ENCODE measurements at places on chromosomes 2 and 18. TPM values are rescaled to one million over a fixed set of nuclear protein-coding genes. Genes with fewer than 3 reads are reported as not detected.

The CDH2 gene
- 53.3 TPM for polyA plus RNA-seq

The CAPN14 gene
- 0.07 TPM for polyA plus RNA-seq

DNA sequence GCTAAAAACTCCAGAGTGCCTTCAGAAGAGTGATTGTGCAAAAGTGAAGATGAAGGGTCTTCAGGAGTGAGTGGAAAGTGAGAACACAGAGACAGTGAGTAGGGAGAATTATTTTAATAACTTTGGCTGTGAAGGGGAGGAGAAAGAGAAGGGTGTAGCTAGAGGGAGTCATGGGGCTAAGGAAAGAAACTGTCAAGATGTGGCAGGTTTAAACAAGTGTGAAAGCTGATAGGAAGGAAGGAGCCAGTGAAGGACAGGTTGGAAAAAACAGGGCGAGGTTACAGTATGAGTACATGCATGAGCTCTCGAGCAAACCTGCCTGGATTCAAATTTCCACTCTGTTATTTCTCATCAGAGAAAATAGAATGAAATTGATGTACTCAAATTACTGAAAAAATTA lies 17.8 kb downstream of the IL1F10 start:
- no peaks in the 10 kb centered on the region for H3K36me3 ChIP-seq
- H3K4me1 ChIP-seq, result no peaks in the 10 kb centered on the region
- H3K4me3 ChIP-seq, result no peak overlapping the region
- no peak overlapping the region for H3K27ac ChIP-seq
- DNase-seq, result no peak
- peaks cover 12% of the 10 kb centered on the region for H3K27me3 ChIP-seq

DNA sequence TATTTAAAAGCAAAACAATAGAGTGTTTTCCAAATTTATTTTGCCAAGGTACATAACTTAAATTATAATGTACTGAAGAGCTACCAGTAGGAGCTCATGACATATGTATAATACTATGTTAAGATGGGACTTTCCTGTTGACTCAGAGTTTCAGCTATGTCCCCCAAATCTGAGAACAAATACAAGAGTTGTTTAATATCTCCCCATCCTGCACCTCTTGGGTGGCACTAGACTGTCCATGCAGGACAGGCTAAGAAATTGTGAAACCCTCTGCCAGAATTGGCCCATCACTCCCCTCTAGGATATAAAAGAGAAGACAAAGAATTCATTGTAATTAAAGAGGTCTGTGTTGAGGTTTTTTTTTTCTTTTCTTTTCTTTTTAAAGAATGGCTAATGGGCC lies 21.7 kb upstream of the CTAGE1 start:
- no peak overlapping the region for H3K4me3 ChIP-seq
- no peaks in the 10 kb centered on the region for H3K36me3 ChIP-seq
- DNase-seq, result peak; percentile 63
- no peaks in the 10 kb centered on the region for H3K27me3 ChIP-seq

DNA sequence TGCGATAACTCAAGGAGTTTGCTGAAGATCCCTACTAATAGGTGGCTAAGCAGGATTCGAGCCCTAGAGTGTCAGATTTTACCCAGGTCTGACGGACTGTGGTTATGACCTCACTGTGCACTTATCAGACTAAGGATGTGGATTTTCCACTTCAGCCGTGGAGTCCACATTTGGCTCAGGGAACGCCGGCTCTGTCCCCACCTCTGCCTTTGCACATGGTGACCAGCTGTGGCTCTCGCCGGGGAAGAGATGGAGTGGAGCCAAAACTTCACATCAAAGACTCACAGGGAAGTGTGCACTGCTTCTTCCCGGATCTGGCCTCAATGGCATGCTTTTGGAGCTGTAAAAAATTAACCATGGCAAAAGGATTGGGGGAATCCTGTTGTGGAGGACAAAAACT lies 249.3 kb upstream of the APCDD1 start:
- no peaks in the 10 kb centered on the region for H3K4me1 ChIP-seq
- H3K36me3 ChIP-seq, result no peaks in the 10 kb centered on the region
- H3K27ac ChIP-seq, result no peak overlapping the region
- DNase-seq, result no peak
- no peak overlapping the region for H3K4me3 ChIP-seq
- H3K27me3 ChIP-seq, result peaks cover 12% of the 10 kb centered on the region

- H3K27ac ChIP-seq, result no peak overlapping the region
- no peaks in the 10 kb centered on the region for H3K4me1 ChIP-seq
- no peak for DNase-seq
These were observed 120.3 kb downstream of the ACOXL start for GRCh38 chr2:110852541-110853263.

GRCh38 chr2:50535971-50536759 lies 495.8 kb downstream of the NRXN1 start:
- no peak overlapping the region for H3K27ac ChIP-seq
- H3K27me3 ChIP-seq, result no peaks in the 10 kb centered on the region
- no peaks in the 10 kb centered on the region for H3K36me3 ChIP-seq
- H3K4me1 ChIP-seq, result no peaks in the 10 kb centered on the region

DNA sequence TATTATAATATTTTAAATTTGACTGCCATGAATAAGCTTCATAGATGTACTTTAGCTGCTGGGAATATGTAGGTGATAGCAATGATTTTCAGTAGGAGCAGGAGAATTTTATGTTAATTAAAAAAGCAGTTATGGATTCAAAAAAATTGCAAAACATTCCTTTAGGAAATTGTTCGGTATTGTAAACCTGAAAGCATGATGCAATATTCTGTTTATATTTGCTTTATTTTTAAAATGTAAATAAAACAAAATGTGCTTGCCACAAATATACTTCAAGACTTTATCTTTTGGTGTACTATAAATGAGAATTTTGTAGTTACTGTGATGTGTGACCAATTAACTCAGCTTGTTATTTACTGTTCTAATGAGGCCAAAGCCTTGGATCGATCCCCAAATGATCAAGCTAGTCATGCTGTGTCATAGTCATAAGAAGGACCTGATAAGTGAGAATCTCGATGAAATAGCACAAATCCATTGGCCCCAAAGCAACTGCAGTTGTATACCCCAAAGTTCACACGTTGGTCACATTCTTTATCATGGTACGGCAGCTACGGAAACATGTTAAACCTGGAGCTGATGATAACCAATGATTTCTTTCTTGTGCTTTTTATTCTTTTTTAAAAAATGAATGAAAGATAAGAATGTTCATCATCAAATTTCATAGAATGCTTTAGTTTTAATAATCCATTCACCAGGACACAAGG lies 23.6 kb upstream of the ATIC start:
- H3K27me3 ChIP-seq, result no peaks in the 10 kb centered on the region
- H3K27ac ChIP-seq, result no peak overlapping the region
- no peak overlapping the region for H3K4me3 ChIP-seq
- no peaks in the 10 kb centered on the region for H3K4me1 ChIP-seq
- H3K36me3 ChIP-seq, result no peaks in the 10 kb centered on the region

GRCh38 chr2:82667491-82667890 lies 1791.6 kb downstream of the SUCLG1 start:
- H3K27ac ChIP-seq, result no peak overlapping the region
- H3K4me1 ChIP-seq, result no peaks in the 10 kb centered on the region
- H3K27me3 ChIP-seq, result no peaks in the 10 kb centered on the region
- H3K36me3 ChIP-seq, result no peaks in the 10 kb centered on the region

DNA sequence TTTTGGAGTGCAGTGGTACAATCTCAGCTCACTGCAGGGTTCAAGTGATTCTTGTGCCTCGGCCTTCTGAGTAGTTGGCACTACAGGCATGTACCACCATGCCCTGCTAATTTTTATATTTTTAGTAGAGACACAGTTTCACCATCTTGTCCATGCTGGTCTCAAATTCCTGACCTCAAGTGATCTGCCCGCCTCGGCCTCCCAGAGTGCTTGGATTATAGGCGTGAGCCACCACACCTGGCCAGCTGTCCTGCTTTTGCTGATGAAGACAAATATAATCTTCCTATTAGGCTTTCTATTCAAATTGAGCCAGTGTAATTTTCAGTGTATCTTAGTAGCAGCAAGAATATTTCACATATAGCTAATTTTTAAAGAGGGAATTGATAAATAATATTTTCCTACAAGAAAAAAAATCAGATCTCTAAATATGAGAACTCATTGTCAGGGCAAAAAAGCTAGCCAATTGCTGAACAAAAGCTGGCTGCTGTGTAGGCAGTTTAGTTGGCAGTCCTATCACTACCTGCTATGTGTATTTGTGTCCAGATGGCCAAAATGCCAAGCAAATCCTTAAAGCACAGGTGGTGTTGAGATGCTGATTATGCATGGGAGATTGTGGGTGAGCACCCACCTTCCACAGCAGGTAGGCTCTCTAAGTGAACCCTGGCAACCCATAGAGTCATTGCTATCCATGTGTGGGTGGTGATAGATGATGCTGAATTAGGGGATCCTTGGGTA lies 60.8 kb upstream of the STAM2 start:
- no peaks in the 10 kb centered on the region for H3K27me3 ChIP-seq
- no peak for DNase-seq
- H3K4me1 ChIP-seq, result no peaks in the 10 kb centered on the region
- H3K4me3 ChIP-seq, result no peak overlapping the region

GRCh38 chr18:36572135-36572856 lies 256.5 kb downstream of the TPGS2 start:
- H3K36me3 ChIP-seq, result no peaks in the 10 kb centered on the region
- no peak overlapping the region for H3K4me3 ChIP-seq
- H3K27me3 ChIP-seq, result no peaks in the 10 kb centered on the region
- no peak overlapping the region for H3K27ac ChIP-seq
- DNase-seq, result peak; percentile 49
- peaks cover 2% of the 10 kb centered on the region for H3K4me1 ChIP-seq

Measured in IMR-90 (cell line).